ENCODE measurements at places on chromosomes 1 and 21. TPM values are rescaled to one million over a fixed set of nuclear protein-coding genes. Genes with fewer than 3 reads are reported as not detected.

DNA sequence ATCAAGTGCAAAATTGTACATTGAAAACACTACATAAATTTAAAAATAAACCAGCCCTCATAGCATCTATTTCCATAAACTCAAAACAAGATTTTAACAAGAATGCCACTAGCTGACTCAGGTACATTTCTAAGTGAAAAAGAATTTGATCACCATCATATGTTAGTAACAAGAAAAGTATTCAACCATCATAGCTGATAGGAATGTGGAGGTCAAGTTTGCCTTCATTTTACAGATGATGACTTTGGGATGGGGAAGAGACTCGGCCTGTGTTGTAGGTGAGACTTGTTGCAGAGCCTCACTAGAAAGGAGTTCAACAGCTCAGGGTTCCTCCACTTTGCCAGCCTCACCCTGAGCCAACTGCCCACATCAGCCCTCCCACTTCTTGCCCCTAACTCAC is 318.8 kb upstream of the FAM78B start:
- DNase-seq = no peak

GRCh38 chr1:158800526-158800925 is 19.5 kb upstream of the OR6N2 start:
- DNase-seq = no peak

- DNase-seq = no peak
These were observed 20.8 kb downstream of the PHLDA3 start for GRCh38 chr1:201447903-201448871.

DNA sequence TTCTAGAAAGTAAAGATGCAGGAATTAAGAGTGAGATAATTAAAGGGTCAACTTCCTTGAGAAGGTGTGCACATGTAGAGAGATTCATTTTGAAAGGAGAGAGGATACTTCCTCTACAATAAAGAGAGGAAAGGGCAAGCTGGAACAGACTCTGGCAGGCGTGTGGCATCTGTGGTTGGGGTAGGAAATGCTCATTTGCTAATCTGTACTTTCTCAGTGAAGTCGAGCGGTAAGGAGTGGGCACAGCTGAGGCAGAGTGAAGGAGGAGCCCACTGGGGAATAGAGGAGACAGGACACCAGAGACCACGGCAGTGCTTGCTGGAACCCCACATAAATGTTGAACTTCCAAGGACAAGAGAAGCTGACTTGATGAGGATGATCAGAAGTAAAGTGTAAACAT is 49.1 kb downstream of the PCSK9 start:
- no peak for DNase-seq

DNA sequence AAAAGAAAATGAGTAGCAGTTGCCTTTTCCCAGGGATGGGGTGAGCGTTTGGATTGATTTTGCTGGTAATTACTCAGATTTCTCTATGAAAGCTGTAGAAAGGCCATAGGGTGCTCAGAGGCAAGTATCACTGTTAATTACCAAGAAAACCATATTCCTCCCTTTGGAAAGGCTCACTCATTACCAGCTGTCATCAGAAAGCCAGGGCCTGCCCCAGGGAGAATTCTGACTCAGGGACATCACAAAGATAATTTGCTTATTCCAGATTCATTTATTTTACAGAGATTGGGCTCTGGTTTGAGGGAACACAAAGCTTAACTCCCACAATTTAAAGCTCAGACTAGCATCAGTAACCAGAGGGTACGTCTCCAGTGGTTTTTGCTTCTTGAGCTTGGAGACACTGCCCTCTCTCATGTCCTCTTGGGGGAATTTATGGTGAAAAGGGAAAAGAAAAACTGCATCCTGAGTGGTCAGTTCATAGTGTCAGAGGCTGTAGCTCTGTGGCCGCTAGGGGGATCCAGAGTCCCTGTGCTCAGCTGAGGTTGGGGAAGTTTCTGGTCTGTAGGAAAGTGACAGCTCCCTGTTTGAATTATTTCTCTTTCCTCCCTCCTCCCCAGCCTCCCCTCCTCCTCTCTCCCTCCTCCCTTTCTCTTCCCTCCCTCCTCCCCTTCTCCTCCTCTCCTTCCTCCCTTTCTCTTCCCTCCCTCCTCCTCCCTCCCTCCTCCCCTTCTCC is 204.3 kb downstream of the KCNJ6 start:
- peak; percentile 44 for DNase-seq

- DNase-seq = no peak
These were observed 1.8 kb downstream of the CALML6 start for GRCh38 chr1:1916851-1917251.

GRCh38 chr1:23159963-23160877 is 8.4 kb downstream of the LUZP1 start:
- DNase-seq = no peak

DNA sequence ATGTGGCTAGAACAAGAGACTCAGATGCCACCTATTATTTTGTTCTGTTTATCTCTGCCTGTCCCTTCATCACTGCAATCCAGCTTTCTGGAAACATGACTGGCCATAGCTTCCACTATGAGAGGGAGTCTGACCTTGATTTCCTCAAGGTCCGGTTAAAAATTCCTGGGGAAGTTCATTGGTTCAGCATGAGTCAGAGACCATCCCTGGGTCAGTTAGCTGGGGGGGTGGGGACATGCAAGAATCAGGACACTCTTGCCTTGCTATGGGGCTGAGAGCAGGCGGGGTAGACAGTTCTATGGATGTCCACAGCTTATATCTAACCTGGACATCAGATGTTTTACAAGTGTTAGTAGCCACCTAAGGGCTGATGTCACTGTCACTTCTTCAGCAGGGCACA is 81.1 kb downstream of the TENT5C start:
- DNase-seq = peak; percentile 44

- peak; percentile 36 for DNase-seq
These were observed 10.6 kb downstream of the AVPR1B start for GRCh38 chr1:206106328-206107167.

DNA sequence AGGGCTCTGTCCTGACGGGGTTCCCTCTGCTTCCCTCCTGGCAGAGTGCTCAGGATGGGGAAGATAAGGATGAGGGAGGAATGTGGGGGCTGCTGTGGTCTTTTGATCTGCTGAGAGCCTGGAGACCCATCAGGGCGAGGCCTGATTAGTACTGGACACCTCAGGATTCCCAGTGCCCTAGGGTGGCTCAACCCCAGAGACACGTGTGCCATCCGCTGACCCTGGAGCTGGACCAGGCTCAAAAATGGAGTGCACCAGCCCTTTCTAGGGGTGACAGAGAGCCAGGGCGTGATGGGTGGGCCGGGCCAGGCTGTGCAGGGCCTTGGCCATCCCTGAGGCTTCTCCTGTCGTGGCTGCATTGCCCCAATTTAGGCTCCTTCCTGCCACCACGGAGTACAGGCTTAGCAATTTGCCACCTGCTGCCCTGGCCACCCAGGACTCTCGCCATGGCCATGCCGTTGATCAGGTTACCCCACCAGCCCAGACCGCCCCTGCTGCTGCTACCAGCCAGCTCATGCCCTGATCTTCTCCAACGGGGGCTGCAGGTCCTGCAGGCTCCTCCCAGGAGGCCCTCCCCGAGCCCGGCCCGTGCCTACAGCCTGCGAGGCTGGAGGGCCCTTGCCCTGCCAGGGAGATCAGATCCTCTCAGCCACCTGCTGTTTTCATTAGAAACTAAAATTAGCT is 9.5 kb downstream of the WNT4 start:
- DNase-seq = no peak

GRCh38 chr1:29121936-29122681 is 1.6 kb downstream of the TMEM200B start:
- DNase-seq = no peak

GRCh38 chr21:16279731-16280581 is 550.2 kb downstream of the USP25 start:
- DNase-seq = peak; percentile 7

DNA sequence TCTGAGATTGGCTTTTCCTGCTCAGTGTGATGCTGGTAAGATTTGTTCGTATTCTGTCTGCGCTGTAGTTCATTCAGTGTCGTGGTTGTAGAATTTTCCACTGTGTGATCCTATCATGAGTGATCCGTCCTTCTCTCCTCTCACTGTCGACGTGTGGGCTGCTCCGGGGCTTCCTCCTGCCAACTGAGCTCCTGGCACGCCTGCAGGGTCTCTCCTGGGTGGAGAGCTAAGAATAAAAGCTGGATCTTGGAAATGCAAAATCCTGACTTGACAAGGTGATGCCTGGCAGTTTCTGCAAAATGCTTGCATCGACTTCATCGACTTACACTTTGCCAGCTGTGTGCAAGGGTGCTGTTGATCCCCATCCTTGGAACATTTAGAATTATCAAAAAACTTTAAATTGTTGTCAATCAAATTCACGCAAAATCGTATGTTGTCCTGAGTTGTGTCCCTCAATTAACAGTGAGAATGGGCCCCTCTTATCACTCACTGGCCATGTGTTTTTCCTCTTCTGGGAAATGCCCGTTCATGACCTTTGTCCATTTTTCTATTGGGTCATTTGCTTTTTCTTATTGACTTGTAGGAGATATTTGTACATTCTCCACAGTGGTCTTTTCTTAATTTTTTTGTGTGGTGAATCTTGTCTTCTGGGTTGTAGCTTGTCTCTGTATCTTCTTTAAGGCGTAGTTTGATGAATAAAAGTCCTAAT is 125.5 kb downstream of the CRYAA start:
- DNase-seq = no peak

DNA sequence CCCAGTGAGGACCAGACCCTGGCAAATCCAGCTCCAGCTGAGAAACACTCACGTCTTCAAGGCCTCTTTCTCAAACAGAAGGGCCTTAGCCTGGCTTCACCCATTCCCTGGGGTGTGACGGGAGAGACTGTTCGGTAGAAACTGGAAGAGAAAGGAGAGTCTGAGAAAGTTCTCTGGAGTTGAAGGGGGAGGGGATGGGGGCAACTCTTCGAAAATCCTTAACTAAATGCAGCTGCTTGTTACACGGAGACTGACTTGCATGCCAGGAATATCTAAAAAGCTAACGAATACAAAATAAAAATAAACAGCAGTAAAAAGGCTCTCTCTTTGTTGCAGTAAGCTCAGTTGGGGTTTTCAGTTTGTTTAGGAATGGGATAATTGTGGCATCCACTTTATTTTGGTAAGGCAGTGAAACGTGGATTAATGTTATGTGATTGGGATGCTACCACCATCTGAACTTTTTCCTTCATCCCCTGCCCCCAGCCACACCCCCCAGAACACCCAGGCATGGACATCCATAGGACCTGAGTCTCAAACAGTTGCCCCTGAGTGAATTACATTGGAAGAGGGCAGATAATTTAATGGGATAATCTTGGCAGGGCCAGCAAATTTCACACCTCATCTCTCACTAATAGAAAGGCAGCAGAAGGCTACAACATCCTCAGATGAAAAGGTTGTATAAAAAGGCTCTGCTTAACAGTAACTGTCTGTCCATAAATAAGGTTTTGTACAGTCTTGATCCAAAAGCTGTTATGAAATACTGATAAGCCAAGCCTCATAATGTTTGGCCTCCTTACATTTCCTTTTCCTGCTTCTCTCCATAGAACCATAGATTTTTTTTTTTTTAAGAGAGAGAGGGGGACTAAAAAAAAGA is 5.8 kb downstream of the ROR1 start:
- DNase-seq = no peak

DNA sequence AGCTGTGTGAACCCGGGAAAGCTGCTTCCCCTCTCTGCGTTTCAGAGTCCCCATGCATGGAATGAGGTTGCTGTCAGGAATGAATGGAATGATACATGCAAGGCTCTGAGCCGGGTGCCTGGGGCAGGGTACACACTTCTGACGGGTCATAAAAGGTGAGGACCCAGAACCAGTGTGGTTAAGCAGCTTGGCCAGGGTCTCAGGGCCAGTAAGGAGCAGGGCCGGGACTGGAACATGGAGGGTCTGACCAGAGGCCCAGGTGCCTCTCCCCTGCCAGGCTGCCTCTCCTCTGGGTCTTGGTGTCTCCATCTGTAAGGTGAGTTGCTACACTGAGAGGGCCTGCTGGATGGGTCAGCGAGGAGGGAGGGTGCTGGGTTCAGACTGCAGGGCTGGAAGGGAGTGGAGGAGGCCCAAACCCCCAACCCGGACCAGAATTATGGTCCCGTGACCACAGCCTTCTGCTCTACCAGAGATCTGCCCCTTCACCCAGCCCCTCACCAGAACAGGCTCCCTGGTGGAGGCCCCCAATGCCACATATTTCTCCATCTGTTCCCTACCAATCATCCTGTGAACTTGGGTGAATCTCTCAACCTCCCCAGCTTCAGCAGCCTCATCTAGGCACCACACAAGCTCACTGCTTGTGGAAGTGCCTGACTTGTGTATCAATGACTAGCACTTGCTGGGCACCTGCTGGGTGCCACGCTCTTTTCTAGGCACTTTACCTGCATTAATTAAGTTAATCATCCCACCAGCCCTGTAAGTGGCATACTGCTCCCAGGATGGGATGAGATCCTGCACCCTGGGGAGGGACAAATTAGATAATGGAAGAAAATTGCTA is 16.2 kb upstream of the LRP8 start:
- no peak for DNase-seq

DNA sequence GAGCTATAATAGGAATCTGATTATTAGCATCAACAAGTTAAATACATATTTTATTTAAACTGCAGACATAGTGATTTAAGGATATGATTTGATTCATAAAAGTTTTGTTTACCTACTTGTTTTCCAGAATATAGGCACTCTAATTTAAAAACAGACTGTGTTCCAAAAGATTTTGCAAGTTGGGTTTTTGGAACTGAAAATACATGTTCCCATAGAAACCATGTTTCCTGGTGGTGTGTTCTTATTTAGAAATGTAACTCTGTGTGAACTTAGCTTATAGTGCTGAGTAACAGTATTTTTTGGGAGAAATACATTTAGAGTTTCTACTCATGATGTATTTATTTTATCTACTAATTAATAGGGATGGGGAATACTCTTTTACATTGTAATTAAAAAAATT is 21.8 kb downstream of the USP25 start:
- DNase-seq = no peak

- no peak for DNase-seq
These were observed 130.5 kb upstream of the ZNF644 start for GRCh38 chr1:91152331-91152730.

DNA sequence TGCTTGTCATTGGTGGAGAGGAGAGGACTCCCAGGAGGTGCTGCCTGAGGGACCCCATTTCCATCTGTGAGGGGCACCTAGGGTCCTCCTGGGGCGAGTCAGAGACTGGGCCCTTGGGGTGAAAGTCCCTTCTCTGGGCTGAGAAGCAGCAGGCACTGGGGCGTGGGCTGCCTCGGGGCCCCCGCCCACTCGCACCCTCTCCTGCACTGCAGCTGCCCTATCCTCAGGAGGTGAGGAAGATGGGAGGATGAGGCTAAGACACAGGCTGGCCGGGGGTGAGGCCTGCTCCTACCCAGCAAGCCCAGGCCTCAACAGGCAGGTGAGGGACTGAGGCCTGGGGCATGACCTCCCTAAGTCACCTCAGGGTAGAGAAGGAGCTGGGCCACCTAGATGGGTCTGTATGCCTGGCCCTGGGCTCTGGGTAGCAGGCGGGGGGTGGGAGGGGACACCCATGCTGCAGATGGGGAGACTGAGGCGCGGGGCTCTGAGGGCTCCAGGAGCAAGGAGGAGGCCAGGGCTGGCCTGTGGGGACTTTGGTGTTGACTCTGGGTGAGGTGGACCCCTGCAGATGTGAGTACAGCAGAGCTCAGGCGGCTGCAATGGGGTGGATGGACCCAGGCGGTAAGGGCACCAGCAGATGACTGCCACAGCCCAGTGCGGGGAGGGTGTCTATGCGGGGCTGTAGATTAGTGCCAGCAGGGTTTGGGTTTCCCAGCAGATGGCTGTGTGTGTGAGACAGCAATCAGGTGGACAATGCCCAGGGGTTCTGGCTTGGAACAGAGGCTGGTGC is 10.4 kb upstream of the ZNF669 start:
- no peak for DNase-seq

The USP1 gene
- total RNA-seq = 15.3 TPM

The SGIP1 gene
- 45.4 TPM for total RNA-seq

The FAM72C gene
- 0.38 TPM for total RNA-seq

The SPATA6 gene
- 2.4 TPM for total RNA-seq

The BEND5 gene
- 2.3 TPM for total RNA-seq

The FCRL5 gene
- total RNA-seq = not detected

The SPATA21 gene
- not detected for total RNA-seq

The TNFRSF18 gene
- 0.26 TPM for total RNA-seq

The FCRLA gene
- 0.13 TPM for total RNA-seq
